SIG-M5 (cell line): ENCODE measurements at places on chromosomes 6 and 20.

DNA sequence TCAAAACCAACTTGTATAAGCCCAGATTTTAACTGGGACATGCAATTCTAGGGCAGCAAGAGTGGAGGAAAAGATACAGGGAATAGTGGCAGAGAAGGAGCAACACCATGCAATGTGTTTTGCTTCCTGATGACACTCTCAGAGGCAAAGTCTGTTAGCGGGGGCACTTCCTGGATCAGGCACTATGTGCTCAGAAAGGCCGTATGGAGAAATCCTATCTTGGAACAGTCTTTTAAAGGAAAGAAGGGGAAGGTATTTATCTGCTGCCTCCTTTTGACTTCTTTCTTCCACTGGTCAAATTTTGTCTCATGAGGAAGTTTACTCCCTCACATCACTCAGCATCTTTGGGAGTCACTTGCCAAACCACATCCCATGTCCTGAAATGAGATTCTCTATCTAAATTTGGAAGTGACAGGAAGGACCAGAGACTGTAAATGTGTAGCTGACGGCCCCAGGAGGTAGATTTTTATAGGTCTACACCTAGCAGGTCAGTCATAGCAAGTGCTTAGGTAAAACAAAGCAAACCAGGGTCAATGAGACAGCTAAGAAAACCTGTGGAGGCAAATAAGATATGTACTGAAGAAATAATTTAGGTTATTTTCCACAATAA, 91.7 kb upstream of the ELOVL5 start:
- no peak for DNase-seq

GRCh38 chr6:13787137-13787536, 27.2 kb downstream of the MCUR1 start:
- DNase-seq: no peak

GRCh38 chr20:63435552-63435951, 36.9 kb downstream of the KCNQ2 start:
- no peak for DNase-seq

DNA sequence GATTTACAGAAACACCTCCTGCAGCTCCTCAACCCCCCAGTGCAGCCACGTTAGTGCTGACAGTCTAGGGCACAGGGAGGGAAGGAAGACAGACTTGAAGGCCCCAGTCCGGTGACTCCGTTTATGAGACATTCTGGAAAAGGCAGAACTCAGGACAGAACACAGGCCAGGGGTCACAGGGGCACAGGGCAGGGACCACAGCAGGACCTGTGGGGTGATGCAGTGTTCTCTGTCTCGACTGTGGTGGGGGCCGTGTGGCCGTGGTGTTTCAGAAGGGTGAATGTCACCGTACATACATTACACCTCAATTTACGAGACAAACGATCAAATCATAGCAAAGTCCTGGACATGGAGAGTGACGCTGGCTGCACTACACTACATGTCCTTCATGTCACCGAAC, 11.3 kb downstream of the BHLHE23 start:
- DNase-seq: no peak

DNA sequence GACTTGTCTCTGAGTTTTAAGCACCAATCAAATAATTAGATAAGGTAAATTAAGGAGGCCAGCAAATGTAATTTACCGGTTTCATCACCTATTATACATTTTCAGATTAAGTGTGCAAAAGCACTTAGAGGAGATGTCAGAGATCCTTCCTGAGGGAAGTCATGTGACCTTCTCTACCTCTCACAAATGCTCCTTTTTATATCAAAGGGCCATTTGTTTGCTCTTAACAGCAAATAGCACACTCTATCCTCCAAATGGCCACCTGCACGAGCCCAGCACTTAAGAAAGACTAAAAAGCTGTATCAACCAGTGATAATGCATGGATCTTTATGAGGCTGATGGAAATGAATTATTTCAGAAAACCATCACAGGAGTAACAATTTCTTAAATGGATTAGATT, 149.4 kb downstream of the ELOVL4 start:
- DNase-seq: no peak

DNA sequence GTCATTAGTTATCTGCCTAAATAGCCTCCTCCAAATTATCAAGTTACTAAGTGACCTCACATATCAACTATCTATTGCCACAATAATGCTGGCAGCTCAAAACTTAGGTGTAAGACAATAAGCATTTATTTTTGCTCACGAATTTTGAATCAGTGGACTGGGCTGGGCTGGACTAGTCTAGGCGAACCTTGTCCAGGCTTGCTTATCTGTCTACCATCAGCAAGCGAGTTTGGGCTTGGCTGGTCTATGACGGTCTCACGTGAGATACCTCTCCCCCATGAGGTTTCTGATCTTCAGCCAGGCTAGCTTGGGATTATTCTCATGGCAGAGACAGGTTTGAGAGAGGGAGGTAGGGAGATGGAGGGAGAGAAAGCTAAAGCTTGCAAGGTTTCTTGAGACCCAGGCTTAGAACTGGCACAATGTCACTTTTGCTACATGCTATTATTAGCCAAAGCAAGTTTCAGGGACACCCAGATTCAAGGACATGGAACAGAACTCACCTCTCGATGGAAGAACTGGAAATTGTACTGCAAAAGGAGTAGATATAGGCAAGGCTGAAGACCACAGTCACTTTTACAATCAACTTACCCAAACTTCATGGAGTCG, 80.9 kb downstream of the WASF1 start:
- no peak for DNase-seq

DNA sequence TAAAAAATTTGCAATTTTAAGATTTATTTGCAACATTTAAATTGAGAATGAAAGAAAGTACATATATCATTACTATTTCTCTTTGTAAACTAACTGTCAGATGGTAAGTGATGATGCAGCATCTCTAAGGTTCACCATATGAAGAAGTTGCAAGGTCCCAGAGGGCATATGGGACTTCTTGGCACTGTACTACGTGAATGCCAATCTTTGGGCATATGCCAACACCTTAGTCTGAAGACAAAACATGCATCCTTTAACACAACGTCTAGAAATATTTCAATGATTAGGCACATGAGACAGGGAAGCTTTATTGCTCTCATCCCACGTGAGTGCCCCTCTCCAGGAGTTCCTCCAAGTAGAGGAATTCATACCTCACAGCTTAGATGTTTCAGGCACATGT, 66.8 kb downstream of the CDK19 start:
- no peak for DNase-seq

- no peak for DNase-seq
Observed at GRCh38 chr6:163250116-163250515, 164.4 kb upstream of the QKI start.

DNA sequence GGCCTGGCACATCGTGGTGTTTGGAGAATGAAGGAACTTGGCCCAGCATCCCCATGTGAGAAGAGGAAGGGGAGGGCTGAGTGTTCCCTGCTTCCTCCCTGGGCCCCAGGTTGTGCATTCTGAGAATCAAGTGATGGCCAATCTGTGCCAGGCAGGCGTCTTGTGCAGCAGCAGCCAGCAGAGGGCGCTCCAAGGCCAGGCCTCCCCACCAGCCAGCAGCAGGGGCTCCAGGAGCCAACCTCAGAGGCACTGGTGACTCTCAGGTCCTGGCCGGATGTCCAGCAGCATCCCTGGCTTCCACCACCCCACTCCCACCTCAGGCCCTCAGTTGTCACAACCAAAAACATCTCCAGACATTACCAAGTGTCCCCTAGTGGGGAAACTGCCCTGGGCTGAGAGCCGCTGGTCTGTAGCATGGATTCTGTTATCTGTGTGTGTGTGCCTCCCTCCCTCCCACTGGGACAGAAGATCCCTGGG, 192.0 kb downstream of the PREX1 start:
- no peak for DNase-seq

DNA sequence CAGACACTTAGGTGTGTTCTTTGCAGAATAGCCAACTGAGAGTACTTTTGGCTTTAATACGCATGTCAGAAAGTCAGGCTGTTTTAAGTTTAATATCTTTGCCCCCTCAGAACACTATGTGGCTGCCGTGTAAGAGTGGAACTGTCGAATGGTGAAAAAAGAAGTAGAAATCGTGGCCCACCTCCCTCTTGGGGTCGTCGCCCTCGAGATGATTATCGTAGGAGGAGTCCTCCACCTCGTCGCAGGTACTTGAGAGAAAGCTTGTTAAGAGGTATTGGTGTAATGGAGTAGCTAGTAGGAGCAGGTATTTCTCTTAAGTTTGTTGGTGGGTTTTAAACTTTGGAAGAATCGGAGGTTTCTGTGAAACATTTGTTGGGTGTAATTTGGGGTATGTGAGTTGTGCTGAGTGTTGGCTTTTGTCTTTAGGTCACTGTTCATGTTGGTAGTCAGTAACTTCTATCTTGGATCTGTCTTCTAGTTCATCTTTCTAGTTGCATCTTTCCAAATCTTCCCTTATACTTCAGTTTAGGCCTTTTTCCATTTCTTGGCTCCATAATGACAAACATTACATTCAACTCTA, 4.7 kb downstream of the SRSF3 start:
- DNase-seq: no peak

- no peak for DNase-seq
Observed at GRCh38 chr20:14412065-14412681, 74.8 kb upstream of the FLRT3 start.

DNA sequence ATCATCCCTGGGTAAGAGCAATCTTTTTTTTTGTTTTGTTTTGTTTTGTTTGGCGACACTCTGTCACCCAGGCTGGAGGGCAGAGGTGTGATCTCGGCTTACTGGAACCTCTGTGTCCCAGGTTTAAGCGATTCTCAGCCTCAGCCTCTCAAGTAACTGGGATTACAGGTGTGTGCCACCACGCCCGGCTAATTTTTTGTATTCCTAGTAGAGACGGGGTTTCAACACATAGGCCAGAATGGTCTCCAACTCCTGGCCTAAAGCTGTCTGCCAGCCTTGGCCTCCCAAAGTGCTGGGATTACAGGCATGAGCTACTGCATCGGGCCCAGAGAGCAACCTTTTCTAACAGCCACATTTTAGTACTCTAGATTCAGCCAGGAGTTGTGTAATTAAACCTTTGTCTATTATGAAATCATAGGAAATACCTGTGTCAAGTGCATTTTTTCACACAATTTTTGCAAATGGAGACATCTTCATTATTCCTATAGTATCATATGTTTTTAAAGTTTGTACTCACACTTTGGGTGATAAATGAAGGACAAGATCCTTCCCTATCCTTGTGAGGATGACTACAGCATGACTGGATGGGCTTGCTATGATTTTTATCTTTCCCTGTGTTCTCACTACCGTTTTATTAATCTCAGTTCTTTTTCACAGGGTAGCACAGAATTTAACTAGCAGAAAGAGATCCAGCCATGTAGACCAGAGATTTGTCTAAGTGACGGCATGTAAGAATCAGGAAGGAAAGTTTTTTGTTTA, 82.6 kb downstream of the OR2B2 start:
- DNase-seq: no peak

DNA sequence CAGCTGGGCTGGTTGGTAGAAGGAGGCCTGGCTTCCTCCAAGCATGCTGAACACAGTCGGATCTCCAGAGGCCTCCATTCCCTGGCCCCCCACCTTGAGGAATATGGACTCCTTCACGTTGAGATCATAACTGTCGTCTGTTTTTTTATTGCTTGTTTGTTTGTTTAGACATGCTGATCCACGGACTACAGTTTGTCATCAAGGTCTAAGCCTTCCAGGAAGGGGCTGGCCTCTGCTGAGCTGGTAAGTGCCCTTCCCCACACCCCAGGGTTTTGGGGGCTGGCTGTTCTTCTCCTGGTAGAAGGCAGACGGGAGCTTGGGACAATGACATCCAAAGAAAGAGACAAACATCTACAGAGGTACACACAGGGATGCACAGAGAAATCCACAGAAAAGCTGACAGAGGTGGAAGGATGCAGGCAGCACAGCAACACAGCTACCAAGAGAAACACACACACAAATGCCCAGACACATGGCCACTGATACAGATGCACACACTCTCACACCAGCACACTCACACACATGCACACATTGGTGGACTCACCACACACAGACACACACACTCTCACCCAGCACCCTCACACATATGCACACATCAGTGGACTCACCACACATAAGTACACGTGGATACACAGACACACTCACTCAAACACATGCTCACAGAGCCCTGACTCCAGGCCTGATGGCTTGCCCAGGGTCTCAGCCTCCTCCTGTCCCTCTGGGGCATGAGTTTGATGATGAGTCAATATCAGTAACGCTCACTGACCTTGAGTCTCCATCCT, 6.7 kb downstream of the BPIFA1 start:
- no peak for DNase-seq

GRCh38 chr6:26164120-26164505, 76.9 kb downstream of the HFE start:
- no peak for DNase-seq

GRCh38 chr20:4896119-4896702, 105.1 kb downstream of the SLC23A2 start:
- no peak for DNase-seq

DNA sequence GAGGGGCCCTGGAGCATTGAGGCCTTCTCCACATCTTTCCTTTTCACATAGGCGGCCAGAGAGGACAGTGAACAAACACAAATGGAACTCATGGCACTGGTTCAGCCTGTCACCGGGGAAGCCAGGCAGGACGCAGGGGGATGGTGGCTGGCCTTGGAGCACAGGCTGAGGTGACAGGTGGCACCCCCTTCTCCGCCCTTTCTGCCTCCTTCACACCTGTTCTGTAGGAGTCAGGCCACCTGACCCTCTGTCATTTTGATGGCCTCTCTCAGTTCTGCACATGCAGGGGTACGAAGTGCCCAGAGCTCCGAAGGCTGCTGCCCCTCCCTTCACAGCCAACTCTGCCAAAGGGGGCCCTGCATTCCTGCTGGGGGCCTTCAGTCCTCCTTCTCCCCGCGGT, 60.8 kb downstream of the CD40 start:
- DNase-seq: no peak

DNA sequence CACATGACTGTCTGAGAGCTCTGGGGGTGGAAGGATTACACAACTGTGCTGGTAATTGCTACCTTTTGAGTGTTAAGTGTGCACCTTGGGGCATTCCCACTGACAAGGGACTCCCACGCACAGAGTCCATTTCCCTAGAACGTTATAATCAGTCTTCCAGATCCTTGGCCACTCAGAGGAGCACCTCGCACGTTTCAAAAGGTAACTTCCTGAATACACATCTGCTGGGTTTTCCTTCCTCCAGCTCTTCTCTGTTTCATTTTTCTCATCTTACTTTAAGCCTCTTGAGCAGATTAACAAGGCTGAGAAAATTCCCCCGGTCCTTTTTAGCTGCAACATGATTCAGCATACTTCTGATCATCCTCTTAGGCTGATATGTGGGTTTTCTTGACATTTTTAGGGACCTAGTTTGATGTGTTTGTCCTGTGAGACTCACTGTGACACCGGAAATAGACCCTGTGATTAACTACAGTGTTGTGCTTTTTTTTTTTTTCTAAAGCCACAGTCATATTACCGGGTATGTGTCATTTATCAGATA, 98.4 kb upstream of the DUSP22 start:
- DNase-seq: no peak

DNA sequence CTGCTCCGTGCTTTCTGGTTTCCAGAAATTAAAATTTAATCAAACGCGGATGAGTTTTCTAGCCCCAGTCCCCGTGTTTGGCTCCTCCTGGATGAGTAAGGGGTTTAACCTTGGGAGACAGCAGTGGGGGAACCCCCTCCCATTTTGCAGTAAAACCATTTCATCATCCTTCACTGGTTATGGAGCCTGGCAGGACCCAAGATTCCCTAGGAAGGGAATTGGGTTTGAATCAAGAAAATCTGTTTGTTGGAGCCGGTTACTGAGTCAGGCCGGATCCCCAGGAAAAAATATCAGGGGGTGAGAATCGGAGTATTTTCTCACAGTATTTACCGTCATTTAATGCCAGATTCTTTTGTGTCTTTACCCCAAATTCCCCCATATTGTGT, 754 bp downstream of the YWHAB start:
- DNase-seq: no peak

- no peak for DNase-seq
Observed at GRCh38 chr6:37653933-37654565, 43.6 kb downstream of the MDGA1 start.

GRCh38 chr20:38671186-38671585, 53.1 kb upstream of the SLC32A1 start:
- DNase-seq: no peak
